NCI-H1048 (cell line): ENCODE measurements at places on chromosomes 5 and 9.

DNA sequence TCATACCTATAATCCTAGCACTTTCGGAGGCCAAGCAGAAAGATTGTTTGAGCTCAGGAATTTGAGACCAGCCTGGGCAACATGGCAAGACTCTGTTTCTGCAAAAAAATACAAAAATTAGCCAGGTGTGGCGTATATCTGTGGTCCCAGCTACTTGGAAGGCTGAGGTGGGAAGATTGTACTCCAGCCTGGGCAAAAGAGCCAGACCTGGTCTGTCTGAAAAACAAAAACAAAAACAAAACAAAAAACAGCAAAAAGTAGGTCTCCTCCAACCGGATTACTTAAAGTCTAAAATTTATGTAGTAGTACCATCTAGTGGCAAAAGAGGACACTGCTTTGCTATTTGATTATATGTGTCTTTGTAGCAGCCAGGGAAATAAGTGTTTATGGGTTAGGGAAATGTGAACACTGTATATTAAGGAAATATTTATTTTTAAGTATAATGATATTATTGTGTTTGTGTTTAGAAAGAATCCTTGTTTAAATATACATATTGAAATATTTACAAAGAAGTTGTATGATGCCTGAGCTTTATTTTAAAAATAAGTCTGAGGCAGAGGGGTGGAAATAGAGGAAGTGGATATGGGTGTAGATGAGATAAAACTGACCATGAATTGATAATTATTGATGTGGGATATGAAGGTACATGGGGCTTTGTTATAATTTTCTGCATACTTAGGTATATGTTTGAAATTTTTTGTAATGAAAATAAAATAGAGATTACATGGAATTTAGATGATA is 20.0 kb downstream of the APC start:
- DNase-seq, result no peak

DNA sequence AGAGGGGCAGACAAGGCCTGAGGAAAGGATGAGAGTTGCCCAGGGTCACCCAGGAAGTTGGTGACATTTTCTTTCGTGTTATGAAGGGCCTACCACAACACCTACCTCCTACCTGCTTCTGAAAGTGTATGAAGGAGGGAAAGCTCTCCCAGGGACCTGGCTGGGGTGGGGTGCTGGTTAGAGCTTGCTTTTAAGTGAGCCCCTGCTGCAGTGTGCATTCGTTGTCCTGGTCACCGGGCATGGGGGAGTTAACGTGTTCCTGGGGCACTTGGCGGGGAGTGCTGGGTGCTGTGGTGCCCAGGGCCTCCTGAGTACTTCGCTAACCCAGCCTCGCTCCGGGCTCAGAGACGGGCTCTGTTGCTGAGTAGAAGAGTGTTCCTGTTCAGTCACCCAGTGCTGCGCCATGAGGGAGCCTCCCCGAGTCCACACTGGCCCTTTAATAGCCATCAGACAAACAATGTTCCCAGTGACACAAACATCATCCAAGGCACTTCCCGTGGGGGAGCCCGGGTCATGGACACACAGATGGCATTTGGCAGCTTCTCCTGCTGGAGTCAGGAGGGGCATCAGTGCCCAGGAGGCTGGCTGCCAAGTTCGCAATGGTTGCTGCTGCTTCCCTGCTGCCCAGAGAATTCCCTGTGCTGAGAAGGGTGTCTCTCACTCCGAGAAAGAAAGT is 85.7 kb downstream of the AMBP start:
- no peak for DNase-seq

DNA sequence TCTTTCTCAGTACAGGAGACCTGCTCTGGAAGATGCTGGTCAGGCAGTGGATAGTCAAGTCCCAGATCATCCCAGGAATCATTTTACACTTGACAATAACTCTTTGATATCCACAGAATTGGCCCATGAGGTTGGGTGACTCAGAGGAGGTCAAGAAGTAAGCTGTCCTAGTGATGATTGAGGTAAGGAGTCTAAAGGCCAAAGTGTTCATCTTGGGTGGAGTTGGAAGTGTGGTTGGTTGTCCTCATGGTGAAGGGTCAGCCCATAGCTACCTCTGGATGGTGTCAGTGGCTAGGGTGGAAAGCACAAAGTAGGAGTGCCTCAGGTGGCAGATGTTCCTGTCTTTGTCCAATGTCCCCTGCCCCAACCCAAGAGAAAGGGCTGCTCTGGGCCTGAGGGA is 24.1 kb upstream of the RCL1 start:
- DNase-seq, result no peak

DNA sequence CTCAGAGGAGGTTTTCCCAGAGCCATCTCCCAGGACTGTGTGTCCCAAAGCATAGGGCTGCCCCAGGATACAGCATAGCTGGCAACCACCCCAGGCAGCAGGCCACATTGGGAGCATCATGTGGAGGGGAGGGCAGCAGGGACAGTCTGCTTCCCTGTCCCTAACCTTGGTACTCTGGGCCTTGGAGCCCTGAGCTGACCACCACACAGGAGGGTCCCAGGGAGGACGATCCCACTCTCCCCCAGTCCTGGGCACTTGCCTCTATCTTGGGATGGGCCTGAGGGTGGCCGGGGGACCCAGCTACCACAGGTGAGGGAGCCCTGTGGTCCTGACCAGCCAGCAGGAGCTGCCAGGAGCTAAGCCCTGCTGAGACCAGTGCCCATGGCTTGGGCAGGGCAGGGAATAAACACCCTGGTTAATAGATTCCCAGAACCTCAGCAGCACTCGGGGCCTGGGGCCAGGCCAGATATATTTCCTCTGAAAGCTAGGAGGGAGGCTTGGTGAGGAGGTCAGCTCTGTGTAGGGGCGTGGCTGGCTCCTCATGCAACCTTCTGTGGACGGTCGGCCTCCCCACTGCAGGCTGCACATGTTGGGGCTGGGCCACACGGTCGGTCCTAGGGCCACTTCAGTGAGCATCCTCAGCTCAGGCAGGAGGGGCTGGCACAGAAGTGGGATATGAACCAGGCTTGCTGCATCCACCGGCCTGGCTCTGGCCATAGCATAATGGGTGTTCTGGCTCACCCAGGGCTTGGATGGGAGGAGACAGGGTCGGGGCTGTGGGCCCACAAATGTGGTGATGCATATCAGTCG is 4.2 kb downstream of the NINJ1 start:
- no peak for DNase-seq

DNA sequence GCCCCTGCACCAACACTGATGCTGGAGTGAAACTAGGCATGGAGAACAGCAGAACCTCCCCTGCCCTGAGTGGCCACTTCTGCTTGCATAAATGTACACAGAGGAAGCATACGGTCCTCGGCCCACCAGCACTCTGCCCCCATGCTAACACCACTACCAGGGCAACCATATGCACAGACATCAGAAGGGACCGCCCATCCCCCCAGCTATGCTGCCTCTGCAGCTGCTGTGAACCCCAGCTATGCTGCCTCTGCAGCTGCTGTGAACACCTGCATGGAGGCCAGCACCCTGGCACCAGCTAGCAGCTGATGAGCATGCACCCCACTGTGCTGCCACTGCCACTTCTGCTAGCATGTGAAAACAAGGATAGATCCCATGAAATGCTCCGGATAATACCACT is 250.3 kb downstream of the TUSC1 start:
- DNase-seq, result no peak

DNA sequence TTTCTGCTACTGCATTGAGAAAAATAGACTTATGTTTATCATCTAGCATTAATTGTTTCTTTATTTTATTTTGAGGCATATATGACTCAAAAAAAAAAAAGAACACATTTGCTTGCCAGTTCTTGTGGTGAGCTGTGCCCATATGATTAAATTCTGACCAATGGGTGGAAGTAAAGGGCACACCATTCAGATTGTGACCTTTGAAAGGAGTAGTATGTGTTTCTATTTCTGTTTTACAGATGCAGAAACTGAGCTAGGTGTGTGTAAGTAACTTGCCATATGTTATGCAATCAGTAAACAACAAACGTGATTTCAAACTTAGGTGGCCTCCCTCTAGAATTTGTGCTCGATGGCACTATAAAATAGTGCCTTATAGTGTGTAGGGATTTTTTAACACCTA is 368.1 kb upstream of the EDIL3 start:
- no peak for DNase-seq

GRCh38 chr5:89397096-89397495 is 514.1 kb upstream of the MEF2C start:
- DNase-seq, result no peak

DNA sequence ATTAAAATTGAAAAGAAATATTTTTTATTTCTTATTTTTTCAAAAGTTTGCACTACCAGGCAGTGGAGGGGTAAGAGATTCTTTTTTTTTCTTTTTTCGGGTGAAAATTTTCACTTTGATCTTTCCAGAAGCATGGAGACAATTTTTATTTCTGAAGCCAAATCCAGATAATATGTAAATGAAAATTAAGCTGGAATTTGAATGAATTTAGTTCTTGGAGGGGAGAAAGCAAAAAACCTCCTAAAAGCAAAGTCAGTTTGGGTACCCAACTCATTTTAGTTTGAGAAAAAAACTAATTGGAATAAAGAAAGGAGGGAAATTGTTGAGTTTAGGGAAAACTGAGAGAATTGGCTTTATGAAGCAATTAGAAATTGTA is 872 bp downstream of the ZNF618 start:
- no peak for DNase-seq

- no peak for DNase-seq
Observed at GRCh38 chr5:8865686-8866374, 680.0 kb downstream of the SEMA5A start.

GRCh38 chr9:99693888-99694287 is 127.8 kb upstream of the NR4A3 start:
- no peak for DNase-seq

- DNase-seq, result no peak
Observed at GRCh38 chr5:160506006-160507004, 84.7 kb downstream of the PTTG1 start.

DNA sequence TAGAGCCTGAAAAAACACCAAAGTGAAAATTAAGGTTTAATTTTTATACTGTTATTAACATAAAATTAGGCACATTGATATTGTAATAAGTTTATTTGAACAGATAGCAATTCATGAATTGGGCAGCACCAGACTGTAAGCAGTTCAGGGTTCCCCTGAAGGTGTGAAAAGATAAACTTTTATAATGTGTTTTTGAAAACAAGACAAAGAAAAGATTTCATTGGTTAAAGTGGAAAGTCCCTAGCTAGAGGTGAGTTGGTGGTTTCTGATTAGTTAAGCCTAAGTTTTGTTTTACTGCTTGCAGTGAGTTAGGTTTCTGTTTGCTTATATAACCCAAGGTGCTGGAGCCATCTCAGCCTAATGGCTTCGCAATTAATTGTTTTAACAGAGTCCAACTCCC is 96.5 kb upstream of the RPS23 start:
- no peak for DNase-seq

GRCh38 chr5:112930082-112930344 is 8.0 kb upstream of the REEP5 start:
- no peak for DNase-seq

DNA sequence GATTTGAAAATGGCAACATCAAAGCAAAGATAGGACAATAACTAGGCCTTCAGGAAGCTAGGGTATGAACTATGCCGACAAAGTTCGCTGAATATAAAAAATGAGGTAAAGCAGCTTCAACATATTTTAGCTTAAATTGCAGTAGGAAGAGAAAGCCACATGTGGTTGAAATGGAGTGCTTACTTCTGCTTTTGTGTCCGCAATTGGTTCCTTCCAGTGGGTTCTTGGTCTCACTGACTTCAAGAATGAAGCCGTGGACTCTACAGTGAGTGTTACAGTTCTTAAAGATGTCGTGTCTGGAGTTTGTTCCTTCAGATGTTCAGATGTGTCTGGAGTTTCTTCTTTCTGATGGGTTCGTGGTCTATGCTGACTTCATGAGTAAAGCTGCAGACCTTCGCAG is 95.2 kb downstream of the APTX start:
- DNase-seq, result no peak

DNA sequence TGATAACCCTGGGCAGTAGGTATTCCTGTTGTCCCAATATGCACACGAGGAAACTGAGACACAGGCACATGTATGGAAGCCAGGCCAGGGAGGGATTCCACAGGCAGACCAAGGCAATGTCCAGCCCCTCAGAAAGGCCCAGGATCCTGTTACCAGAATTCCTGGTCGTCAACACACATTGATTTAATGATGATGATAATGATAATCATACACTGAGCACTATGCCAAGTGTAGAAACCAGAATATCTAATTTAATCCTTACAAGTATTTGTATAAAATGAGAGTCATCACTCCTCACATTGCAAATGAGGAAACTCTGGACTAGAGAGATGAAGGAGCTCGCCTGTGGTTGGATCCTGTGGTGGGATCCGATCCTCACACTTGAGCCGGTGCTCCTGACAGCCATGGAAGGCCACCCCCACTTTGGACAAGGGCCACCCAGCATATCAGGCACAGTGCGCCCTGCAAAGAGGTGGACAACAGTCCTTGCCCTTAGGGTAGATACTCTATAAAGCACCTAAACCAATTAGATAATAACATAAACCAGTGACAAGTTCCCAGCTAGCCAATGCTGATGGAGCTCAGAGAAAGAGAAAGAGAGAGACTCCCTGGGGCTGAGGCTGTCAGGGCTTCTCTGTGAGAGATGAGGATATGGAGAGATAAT is 185.3 kb downstream of the SLIT3 start:
- DNase-seq, result no peak

DNA sequence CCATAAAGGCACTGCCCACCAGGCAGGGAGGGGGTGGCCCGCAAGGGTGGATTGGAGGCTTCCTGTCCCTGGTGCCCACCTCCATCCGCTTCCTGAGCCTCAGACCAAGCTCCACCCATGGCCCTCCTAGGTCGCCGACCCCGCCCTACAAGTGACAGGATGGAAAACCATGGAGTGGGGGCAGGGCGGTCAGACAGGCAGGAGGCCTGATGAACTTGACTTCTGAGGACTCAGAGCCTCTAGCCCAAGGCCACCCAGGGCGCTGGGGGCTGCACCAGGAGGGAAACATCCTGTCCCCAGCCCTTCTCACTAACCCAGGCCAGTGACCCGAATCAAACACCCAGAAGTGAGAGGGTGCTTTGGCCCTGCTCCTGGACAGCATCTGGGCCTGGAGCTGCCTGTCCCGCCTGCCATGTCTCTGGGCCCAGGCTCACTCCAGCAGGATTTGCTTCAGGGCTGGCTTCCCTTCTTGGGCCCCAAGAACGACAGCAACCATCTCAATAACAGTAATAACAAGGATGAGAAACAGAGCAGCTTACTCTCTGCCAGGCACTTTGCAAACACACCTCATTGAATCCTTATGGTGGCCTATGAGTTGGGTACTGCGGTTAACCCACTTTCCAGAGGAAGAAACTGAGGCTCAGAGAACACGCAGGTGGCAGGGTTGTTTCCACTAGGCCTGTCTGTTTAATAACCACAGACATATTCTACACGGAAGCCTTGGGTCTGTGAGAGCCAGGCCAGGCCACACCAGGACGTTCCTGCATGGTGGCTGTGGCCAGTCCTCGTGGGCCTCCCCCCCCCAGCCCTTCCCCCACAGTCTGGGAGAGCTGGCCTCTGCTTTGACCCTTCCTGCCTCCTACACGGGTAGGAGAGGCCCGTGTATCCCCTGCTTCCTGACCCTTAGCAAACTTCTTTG is 4.4 kb upstream of the ST6GALNAC6 start:
- no peak for DNase-seq
